A549 treated with Hydrocortisone at 1 μM for 4 hours (cell line): ENCODE measurements at places on chromosomes 16 and 17. TPM values are rescaled to one million over a fixed set of nuclear protein-coding genes. Genes with fewer than 3 reads are reported as not detected.

SOST gene
- not detected in 5 replicates for total RNA-seq

SCGB1C2 gene
- not detected in 5 replicates for total RNA-seq

ZACN gene
- total RNA-seq = 0.13 to 0.53 TPM (median 0.33 TPM) in 5 replicates

KRTAP3-2 gene
- 0.26 to 0.44 TPM (median 0.29 TPM) in 5 replicates for total RNA-seq

MMP28 gene
- total RNA-seq = 5.2 to 8.2 TPM (median 6.7 TPM) in 5 replicates

CLDN6 gene
- 0.25 to 0.44 TPM (median 0.39 TPM) in 5 replicates for total RNA-seq

RCVRN gene
- 0.13 TPM in 1 of 5 replicates, not detected in the others for total RNA-seq

TMEM204 gene
- 0.07 to 0.23 TPM (median 0.12 TPM) in 3 of 5 replicates, not detected in the others for total RNA-seq

HASPIN gene
- total RNA-seq = 12.4 to 16.1 TPM (median 12.6 TPM) in 5 replicates

ADGRG3 gene
- total RNA-seq = 0.41 to 0.88 TPM (median 0.46 TPM) in 5 replicates

LPCAT2 gene
- total RNA-seq = 4.5 to 7.0 TPM (median 5.3 TPM) in 5 replicates

ZNF830 gene
- 13.5 to 17.7 TPM (median 13.9 TPM) in 5 replicates for total RNA-seq

SERPINF2 gene
- 2.9 to 3.8 TPM (median 3.2 TPM) in 5 replicates for total RNA-seq

YWHAE gene
- 541 to 1,166 TPM (median 607 TPM) in 5 replicates for total RNA-seq

PIPOX gene
- total RNA-seq = 0.10 to 0.43 TPM (median 0.22 TPM) in 4 of 5 replicates, not detected in the other

KRT25 gene
- total RNA-seq = not detected in 5 replicates

CA5A gene
- total RNA-seq = not detected in 5 replicates

ACD gene
- total RNA-seq = 33.0 to 37.8 TPM (median 35.2 TPM) in 5 replicates

ACSM3 gene
- 3.3 to 4.4 TPM (median 3.7 TPM) in 5 replicates for total RNA-seq

CEP131 gene
- total RNA-seq = 6.4 to 8.5 TPM (median 7.8 TPM) in 5 replicates

ZNF232 gene
- 3.7 to 4.2 TPM (median 4.0 TPM) in 5 replicates for total RNA-seq

EPOP gene
- 10.9 to 12.9 TPM (median 12.0 TPM) in 5 replicates for total RNA-seq

VAT1 gene
- total RNA-seq = 230 to 245 TPM (median 244 TPM) in 5 replicates

KRTAP4-6 gene
- not detected in 5 replicates for total RNA-seq
